ENCODE measurements at places on chromosomes 7 and 10.

DNA sequence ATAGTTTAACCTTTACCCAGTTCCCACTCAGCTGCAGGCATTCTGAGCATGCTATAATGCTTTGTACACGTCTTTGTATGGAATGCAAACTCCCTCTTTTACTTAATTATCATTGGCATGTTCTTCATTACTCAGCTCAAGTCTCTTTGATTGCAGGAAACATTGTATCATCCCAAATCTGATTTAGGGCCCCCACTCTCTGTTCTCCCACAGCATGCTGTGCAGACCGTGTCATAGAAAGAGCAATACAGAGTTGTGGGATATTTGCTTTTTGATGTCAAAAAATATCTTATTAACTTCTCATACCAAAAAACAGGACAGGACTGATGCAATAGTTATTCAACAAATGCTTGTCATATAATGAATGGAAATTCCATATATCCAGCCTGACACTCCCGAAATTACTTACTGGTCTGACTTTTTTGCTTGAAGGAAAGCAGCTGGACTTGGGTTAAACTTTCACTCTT is 1081.5 kb upstream of the C7orf33 start:
- no peak for DNase-seq

DNA sequence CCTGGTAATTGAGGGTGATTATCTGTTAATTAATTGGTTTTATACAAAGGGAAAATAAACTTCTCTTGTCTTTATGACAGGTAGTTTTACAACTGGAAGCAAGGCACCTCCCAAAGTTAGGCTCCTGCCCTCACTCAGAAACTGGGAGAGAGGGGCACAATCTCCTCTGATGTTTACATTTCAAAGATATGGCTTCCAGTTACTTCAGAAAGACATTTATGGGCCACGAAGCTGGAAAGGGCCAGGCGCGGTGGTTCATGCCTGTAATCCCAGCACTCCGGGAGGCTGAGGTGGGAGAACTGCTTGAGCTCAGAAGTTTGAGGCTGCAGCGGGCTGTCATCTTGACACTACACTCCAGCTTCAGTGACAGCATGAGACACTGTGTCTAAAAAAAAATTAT is 115.6 kb upstream of the KMT2E start:
- no peak for DNase-seq

- no peak for DNase-seq
Measured at GRCh38 chr7:129853661-129854268, 99.0 kb downstream of the UBE2H start.

GRCh38 chr10:101008823-101009423 is 9.3 kb downstream of the LZTS2 start:
- DNase-seq = no peak

DNA sequence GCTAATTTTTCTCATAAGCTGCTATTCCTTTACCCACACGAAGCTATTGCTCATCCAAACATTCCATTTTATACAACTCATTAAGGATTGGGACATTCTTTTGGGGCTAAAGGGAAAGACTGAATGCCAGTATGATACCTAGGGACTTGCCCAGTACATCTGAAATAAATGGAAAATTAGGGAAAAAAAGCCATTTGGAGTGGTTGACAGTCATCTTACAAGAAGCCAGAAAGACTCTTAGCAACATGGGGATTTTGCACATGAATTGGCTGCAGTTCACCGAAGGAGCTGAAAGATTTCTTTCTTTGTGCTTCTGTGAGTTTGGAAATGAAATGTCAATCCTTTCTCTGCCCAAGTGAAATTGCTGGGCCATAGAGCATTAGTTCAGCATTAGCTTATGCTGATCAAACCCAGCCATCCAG is 43.3 kb upstream of the MTURN start:
- DNase-seq = no peak

DNA sequence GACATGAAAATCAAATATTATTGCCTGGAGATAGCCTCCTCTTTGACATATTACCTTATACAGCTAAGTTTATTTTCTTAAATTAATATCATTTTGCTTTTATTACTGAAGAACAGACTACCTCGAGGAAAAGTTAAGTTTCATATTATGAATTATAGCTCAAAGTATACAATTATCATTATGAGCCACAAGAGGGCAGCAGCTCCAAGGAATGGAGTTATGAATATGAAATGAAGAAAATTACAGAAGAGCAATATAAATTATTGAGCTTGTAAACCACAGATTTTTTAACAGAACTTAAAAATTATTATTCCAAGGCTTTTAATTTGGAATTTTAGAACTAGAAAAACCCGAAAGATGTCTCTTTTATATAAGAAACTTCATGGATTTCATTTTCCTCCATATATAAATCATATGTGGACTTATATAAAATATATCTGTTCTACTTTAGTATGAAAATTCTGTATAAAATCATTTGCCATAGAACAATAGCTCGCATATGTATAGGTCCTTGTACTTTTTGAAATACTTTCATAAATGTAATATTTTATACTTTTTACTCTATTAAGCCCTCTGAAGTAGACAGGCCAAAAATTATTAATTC is 40.1 kb downstream of the IQUB start:
- peak; percentile 31 for DNase-seq

DNA sequence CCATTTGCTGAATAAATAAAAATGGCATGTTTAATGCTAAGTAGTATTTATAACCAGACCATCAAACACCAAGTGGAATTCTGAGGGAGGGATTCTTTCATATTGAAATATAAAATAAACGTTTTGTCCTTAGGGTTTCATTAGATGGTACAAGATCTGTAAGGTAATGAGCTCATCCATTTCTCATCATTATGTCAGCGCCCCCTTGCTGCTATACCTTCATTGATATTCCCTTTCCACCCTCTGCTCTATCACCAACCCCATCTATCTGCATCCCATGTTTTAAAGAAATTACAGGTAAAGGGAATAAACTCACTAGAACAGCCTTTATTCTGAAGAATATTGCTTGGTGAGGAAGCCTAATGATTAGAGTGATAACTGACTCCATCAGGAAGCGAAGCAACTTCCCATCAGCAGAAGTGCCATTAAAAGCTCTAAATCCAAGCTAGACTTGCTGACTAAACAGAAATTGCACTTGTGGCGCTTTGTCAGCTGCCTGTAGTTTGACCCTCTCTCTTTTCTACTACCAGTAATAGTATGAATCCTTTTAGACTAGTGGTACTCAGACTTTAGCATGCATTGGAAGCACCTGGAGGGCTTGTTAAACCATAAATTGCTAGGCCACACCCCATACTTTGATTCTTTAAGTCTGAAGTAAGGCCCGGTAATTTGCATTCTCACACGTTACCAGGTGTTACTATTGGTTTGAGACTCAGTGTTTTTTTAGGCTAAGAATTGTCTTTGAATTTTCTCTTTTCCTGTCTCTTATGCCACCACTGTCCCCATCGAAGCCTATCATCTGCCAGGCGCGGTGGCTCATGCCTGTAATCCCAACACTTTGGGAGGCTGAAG is 27.5 kb downstream of the ADD3 start:
- no peak for DNase-seq

DNA sequence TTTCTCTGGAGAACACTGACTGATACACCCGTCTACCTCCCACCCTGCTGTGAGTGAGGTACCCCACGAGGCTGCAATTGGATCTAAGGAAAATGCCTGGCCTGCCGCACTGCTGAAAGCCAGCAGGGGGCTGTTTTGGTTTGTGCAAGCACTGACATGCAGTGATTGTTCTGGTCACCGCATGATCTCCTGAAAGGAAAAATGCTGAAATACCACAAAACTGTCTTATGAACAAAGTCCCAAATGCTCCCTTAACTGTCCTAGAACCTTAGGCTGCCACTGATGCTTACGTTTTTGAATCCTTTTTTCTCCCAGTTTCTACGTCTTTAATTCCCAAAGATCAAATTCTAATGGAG is 132.7 kb downstream of the JCAD start:
- no peak for DNase-seq

DNA sequence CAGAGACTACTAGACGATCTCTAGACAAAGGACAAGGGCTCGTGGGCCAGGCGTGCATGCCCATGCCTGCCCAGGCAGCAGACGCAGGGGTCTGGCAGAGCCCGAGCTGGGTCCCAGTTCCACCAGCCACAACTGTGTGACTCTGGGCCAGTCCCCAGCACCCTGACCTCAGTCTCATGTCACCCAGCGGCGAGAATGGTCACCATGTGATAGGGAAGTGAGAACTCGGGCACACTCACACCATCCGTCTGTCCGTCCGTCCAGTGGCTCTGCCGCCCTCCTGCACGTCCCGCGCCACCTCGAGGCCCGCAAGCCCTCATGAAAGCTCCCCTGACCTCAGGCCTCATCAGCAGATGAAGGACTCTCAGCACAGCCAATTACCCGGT is 280.0 kb downstream of the ELFN1 start:
- DNase-seq = no peak
